ENCODE measurements at places on chromosomes 13 and 19. TPM values are rescaled to one million over a fixed set of nuclear protein-coding genes. Genes with fewer than 3 reads are reported as not detected.

MBD3L3 gene
- not detected for total RNA-seq

DCT gene
- total RNA-seq, result not detected

AXL gene
- 466 TPM for total RNA-seq

THOP1 gene
- 57.5 TPM for total RNA-seq

SYCN gene
- total RNA-seq, result not detected

DCLK1 gene
- under 0.01 TPM for total RNA-seq

OVOL3 gene
- not detected for total RNA-seq

BICRA gene
- 1.8 TPM for total RNA-seq

LRRC63 gene
- total RNA-seq, result not detected

OBI1 gene
- total RNA-seq, result 11.8 TPM

ADAMTS10 gene
- 3.4 TPM for total RNA-seq

BORA gene
- 13.1 TPM for total RNA-seq

ZNF491 gene
- 4.2 TPM for total RNA-seq

TSKS gene
- not detected for total RNA-seq

IZUMO1 gene
- total RNA-seq, result not detected

ZBTB7A gene
- 4.2 TPM for total RNA-seq

CEACAM8 gene
- total RNA-seq, result not detected

ADPRHL1 gene
- total RNA-seq, result 0.28 TPM

SIX5 gene
- total RNA-seq, result 0.90 TPM

POLR1D gene
- 65.4 TPM for total RNA-seq

CHST8 gene
- total RNA-seq, result not detected

OR7D2 gene
- total RNA-seq, result not detected

Data from IMR-90 (cell line).